ENCODE measurements at places on chromosomes 1 and 21.

GRCh38 chr21:26719750-26720149 is 125.5 kb downstream of the ADAMTS1 start:
- DNase-seq: no peak

DNA sequence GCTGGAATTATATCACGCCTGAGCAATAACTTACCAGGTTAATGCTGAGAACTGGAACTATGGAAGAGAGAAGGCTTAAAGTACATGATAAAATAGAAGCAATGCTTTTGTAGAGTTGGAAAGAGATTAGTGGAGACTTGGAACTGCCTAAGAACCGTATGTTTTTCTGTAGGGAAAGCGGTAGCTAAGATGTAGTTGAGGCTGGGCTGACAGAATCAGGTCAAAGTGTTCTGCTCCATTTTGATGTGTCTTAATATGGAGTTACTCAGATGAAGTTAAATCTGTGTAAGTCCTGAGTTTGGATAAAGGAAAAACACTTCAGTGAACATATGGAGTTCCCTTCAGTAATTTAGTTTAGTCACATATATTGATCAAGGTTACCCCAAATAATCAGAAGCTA is 860.9 kb upstream of the CXADR start:
- no peak for DNase-seq

DNA sequence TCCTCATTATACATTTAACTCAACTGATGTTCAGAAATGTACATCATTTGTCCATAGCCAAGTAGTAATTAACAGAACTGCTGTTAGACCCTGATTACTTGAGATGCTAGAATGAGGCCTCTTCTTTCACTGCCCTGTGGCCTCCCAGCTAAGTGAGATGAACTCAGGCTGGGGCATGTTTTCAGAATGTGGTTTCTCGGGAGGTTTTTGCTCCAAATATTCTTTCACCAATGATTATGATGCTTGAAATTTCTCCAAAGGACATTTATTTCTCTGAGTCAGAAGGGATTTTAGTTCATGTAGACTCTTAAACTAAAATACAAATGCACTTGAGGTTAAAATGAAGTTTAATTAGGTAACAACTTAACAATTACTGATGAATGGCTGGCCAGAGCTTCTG is 34.6 kb upstream of the ADAMTS5 start:
- DNase-seq: no peak

GRCh38 chr1:182069028-182069466 is 7.5 kb upstream of the ZNF648 start:
- DNase-seq: no peak

GRCh38 chr1:46180082-46180616 is 3.9 kb upstream of the P3R3URF start:
- no peak for DNase-seq

GRCh38 chr1:34852677-34853217 is 6.8 kb downstream of the SMIM12 start:
- peak; percentile 88 for DNase-seq

GRCh38 chr1:178664278-178664677 is 60.8 kb upstream of the RALGPS2 start:
- no peak for DNase-seq

DNA sequence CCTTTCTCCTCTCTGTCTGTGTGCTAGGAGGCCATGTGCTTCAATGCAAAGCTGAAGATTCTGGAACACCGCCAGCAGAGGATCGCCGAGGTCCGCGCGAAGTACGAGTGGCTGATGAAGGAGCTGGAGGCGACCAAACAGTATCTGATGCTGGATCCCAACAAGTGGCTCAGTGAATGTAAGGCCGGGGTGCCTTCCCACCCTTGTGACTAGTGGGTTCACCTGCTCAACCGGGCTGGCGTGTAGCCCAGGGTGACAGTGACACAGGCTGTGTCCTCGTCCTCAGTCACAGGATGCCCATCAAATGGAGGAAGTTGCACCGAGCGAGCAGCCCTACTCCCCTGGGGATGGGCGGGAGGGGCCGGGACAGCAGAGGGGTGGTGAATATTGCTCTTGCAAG is 544.1 kb downstream of the KIF26B start:
- DNase-seq: no peak

- DNase-seq: no peak
Observed at GRCh38 chr1:29903548-29904166, 667.3 kb downstream of the PTPRU start.

GRCh38 chr1:108862698-108863477 is 6.0 kb upstream of the AKNAD1 start:
- DNase-seq: no peak

GRCh38 chr1:161954466-161954865 is 69.2 kb downstream of the OLFML2B start:
- no peak for DNase-seq

GRCh38 chr1:224348137-224348536 is 8.5 kb upstream of the CNIH4 start:
- DNase-seq: no peak

- DNase-seq: no peak
Observed at GRCh38 chr1:22472596-22472995, 20.9 kb downstream of the ZBTB40 start.

DNA sequence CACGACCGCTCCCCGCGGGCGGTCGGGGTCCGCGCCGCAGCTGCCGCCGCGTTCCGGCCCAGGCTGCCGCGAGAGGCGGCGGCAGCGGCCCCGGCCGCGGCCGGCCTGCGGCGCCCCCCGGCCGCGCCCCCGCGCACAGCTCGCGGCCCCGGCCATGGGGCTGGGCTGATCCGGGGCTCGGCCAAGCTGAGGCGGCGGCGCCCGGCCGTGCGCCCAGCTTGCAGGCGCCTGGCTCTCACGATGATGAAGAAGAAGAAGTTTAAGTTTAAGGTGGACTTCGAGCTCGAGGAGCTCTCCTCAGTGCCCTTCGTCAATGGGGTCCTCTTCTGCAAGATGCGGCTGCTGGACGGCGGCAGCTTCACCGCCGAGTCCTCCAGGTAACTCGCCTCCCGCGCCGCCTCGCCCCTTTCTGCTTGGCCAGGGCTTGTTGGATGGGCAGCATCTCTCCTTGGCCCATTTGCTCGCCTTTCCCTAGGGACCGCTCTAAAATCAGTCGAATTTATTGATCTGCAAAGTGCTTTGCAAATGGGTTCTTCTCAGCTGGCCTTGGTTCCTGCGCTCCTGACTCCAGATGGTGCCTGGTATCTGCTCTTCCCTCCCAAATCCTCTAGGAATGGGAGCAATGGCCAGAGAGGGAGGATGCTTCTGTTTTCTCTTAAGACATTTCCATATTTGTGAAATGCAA is 431 bp downstream of the EEIG2 start:
- no peak for DNase-seq

DNA sequence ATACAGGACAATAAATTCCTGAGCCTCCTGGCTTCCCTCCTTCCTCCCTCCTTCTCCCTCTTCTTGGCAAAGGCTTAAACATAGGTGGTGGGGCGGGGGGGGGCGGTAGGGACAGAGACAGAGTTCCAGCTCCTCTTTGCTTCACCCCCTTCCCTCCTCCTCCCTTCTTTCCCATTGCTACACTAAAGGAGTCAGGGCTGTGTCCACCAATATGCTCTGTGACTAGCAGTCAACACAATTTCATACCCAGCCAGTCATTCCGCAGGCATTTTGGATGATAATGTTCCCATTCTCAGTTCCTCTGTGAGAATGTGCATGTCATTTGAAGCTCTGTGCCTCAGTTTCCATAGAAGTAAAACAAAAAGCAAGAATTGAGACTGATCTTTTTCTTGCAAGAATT is 1.7 kb downstream of the LMOD1 start:
- no peak for DNase-seq

DNA sequence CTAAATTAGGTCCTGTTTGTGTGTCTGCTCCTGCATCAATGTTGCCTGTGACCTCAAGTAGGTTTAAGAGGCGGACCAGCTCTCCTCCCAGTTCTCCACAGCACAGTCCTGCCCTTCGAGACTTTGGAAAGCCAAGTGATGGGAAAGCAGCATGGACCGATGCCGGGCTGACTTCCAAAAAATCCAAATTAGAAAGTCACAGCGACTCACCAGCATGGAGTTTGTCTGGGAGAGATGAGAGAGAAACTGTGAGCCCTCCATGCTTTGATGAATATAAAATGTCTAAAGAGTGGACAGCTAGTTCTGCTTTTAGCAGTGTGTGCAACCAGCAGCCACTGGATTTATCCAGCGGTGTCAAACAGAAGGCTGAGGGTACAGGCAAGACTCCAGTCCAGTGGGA is 79.9 kb downstream of the PRDM2 start:
- no peak for DNase-seq

GRCh38 chr1:214621236-214621635 is 18.2 kb downstream of the CENPF start:
- no peak for DNase-seq

DNA sequence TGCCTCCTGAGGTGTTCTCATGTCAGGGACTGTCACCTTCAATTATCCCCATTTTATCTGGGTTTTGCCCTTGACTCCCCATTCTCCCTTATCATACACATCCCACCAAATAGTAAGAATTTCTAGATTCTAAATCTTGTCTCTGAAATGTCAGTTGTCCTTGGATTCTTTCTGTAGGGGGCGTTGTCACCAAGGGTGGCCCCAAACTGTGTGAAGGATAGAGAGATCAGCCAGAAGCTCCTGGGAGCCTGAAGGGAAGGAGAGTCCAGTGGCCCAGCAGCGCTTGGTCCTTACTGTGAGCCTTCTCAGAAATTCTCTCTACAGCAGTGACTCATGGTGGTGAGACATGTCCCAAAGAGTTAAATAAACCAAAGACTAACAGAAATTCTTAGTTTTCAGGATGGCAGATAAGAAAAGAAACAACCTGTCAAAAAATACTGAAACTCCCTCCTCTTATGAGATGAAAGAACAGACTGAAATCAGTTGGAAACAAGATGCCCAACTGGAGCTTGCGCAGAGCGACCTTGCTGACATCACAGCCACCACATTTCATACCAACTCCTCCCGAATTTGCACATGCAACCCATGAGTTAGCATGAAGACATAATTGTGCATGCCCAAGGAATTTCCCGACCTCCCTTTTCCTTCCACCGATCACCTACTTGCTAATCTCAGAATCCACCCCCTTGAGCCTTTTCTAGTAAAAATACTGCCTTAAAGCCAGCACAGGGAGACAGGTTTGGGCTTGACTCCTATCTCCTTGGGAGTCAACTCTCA is 109.8 kb downstream of the ELAVL4 start:
- DNase-seq: no peak

DNA sequence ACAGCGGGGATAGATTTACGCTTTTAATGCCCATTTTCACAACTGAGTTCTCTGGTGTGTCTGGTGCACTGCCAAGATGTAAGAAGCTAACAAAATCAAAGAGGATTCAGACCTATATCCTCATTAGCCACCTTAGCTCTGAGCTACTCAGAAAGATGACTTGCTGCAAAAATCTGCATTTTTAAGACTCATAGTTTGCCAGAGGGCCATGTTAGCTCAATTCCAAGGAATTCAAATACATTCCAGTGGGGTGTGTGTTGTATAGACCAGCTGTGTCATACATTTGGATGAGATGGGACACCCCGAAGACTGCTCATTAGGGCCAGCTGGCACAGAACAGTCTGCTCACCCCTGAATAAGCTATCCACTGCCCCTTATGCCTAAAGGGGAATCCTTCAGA is 8.9 kb downstream of the DENND2D start:
- no peak for DNase-seq

- DNase-seq: no peak
Observed at GRCh38 chr1:196651079-196651478, 764 bp upstream of the CFH start.

DNA sequence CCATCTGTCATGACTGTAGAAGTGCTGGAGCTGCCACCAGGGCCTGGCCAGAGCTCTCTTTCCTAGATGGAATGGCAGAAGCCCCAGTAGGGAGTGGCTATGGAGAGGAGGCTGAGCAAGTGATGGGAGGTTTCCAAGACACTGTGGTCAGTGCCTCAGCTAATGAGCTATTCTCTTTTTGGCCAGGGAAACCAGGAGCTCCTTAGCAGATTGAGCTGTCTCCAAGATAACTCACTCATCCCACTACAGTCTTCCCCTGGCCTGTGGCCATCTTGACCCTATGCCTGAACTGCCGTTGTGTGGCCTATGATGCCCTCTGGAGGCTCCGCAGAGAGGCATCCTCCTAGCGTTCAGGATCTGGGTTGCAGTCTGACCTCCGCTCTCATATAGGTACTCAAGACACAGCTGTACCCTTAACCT is 60.5 kb downstream of the ERI3 start:
- no peak for DNase-seq

GRCh38 chr1:20787840-20788795 is 1.0 kb upstream of the HP1BP3 start:
- no peak for DNase-seq

DNA sequence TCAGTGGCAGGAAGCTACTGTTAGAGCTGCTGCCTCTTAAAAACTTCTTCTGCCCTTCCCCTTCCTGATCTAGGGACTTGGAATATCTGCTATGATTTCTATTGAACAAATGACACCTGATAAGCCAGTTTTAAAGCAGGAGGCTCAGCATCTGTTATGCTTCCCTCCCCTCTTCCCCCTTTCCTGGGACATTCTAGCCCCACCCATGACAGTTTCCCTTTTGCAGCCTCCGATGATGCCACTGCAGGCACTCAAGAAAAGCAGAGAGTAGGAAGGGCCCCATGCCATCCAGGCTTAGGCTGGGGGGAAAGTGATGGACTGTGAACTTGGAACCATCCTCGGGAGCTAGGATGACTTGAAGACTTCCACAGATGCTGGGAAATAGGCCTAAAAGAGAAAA is 15.1 kb upstream of the EPB41 start:
- DNase-seq: no peak

GRCh38 chr21:17196623-17197022 is 316.2 kb upstream of the CXADR start:
- no peak for DNase-seq

GRCh38 chr21:38280867-38281266 is 24.1 kb downstream of the KCNJ15 start:
- DNase-seq: no peak

DNA sequence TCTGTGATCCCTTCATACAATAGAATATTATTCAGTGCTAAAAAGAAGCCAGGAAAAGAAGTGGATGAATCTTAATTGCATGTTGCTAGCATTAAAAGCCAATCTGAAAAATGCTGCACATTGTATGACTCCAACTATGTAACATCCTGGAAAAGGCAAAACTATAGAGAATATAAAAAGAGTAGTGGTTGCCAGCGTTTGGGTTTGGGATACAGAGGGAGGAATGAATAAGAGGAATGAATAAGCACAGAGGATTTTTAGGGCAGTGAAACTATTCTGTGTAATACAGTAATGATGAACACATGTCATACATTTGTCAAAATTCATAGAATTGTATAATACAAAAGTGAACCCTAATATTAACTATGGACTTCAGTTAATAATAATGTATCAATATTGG is 42.5 kb downstream of the GPR88 start:
- DNase-seq: no peak

GRCh38 chr1:170369417-170369816 is 162.5 kb upstream of the GORAB start:
- no peak for DNase-seq

- no peak for DNase-seq
Observed at GRCh38 chr1:2312160-2312514, 79.2 kb downstream of the MORN1 start.

DNA sequence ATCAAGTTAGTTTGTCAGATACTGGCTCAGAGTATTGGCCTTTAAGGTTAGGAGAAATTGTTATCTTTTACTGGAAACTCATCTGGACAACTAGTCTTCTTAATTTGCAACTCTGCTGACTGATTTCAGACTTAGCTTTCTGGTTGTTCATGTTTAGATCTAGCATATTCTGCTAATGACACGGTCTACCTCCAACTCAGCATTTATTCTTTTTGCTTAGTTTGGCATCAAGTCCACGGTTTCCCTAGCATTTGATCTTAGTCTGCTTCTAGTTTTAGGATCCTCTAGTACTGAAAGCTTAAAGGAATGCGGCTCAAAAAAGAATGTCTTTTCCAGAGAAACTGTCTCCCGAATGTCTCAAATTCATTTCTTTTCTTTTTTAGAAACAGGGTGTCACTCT is 75.6 kb upstream of the SLFNL1 start:
- no peak for DNase-seq
